Stimulated activated CD8-positive, alpha-beta memory T cell treated with anti-CD3 and anti-CD28 coated beads, Interleukin-2, amount 100 ng/mL, for 48 hours (primary cell): ENCODE measurements at places on chromosomes 12 and 14.

DNA sequence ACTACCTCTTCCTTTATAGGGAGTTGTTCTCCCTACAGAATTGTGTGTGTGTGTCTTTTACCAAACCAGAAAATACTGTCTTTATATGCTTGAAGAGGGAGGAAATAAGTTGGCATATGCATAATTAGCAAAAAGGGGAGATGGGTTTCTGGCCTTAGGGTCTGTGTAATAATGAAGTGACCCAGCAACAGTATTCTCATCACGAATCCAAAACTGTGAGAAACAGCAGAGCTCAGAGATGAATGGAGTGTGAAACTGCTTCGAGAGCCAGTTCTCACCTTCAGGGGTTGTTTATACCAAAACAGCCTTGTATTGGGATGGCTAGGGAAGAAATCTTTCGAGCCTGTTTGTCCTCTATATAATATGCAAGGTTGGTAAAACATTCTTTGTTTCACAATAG, 227.5 kb downstream of the MON2 start:
- DNase-seq: no peak

DNA sequence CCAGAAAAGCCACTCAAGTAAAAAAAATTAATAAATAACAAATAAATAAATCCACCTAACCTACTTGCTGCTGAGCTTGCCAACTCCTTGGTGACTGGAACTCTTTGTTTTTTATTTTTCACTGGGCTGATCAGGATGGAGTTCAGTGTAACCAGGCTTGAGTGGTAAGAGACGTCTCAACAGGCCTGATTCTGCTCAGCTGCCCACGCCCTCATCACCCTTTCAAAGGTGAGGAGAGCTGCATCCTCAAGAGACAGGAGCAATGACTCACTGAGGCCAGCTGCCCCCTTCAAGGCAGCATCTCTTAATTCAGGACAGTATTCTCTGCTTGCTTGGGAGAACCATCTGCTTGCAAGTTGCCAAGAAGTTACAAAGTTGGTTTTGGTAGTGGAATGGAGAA, 111.9 kb upstream of the CPM start:
- DNase-seq: no peak

DNA sequence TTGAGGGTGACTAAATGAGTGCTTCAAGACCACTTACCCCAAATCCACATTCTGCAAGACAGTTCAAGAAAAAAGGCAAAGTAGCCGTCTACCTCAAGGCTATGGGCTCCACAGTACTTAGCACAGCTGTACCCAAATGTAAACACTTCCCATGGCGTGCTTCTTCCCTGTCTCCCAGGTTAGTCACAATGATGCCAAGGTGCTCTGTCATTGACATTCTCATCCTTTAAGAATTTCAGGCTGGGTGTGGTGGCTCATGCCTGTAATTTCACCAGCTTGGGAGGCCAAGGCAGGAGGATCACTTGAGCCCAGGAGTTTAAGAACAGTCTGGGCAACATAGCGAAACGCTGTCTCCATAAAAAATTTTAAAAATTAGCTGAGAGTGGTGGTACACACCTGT, 51.2 kb upstream of the CERS5 start:
- DNase-seq: no peak

DNA sequence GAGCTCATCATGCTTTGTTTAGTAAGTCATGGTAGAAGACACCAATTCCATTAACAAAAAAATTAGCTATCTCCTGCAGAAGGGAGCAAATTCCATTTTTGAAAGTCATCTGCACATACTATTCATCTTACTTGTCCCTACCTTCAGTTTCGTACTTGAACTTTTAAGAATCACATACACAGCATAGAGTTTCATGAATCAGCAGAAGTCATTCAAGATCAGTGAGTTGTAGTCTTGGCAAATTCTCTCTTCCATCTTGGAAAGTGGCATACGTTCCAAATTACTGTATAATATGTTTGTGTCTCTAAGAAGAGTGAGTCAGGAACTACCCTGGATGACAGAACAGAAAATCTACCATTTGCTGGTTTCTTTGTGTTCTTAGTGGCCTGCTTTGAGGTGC, 14.1 kb downstream of the VRK1 start:
- DNase-seq: no peak

GRCh38 chr14:88037325-88037724, 32.4 kb downstream of the GPR65 start:
- no peak for DNase-seq

DNA sequence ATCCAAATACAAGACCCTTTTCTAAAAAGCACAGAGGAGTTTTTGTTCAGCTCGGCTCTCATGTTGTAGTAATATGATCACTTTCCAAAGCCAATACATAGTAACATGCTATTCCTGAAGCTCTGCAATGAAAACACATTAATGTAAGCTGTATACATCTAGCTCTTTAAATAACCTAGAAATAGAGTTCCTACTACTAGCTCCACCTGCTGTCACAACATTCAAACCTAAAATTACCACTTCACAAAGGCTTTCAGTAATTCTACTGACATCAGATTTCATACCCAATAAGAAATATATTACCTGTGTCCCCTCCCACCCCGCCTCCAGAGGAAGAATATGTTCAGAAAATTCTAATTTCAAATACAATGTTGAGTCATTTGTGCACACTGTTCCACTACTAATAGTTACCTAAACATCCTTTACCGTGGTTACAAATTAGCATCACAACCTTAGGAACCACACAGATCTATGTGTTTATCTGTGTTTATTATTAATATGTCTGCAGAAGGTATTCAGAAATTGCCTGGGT, 17.8 kb downstream of the EFCAB11 start:
- no peak for DNase-seq

DNA sequence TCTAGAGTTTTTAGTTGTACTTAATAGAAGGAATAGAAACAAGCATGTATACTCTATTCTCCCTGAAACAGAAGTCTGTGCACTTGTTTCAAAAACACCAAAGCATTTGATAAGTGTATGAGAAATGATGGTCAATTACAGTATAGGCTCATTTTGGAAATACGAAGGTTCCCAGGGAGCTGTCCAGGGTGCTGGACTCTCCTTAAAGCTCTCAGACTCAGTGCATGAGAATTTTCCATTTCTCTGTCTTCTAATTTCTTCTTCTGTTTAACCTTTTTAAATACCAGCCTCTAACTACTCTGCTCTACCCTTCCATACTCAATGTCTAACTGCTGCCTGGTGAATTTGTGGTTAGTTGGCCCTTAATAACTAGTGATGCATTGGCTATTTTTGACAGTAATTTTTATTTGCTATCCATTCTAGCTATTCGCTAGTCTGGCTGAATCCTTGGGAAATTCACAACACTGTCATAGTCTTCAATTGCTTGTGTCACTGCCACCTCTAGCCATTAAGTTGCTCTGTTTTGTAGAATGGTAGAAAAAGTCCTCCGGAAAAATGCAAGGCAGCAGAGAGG, 229.2 kb downstream of the NRXN3 start:
- no peak for DNase-seq

- DNase-seq: no peak
Measured at GRCh38 chr12:80422550-80422949, 21.5 kb upstream of the PTPRQ start.

DNA sequence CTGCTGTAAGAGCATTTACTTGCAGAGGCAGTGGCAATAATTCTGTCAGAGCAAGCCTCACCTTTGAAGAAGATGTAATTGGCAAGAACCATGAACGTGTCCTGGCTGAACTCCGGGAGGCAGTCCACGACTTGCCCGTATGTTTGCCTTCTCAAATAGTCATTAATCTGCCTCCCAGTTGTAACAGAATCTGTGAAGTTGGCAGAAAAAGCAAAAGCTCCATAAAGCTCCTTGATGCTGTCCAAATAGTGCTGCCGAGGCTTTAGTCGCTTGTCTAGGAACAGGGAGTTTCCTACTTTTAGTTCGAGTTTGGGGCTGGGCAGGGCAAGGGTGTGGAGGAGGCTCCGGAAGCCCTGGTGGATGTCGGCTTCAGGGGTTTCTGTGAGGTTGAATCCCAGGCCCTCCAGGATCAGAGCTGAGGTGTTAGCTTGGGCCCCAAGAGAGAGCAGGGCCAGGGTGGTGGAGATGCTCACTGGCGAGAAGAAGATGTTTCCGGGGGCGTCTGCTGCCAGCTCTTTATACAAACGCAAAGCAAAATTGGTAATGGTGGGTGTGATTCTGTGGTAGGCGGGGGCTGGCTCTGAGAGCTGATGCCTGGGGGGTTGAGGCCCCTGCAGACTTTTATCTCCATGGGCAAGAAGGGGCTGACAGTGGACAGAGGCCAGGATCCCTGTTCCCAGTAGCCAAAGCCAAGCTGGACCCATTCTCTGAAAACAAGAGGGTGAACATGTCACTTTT, 4.4 kb downstream of the SERPINA11 start:
- DNase-seq: no peak

DNA sequence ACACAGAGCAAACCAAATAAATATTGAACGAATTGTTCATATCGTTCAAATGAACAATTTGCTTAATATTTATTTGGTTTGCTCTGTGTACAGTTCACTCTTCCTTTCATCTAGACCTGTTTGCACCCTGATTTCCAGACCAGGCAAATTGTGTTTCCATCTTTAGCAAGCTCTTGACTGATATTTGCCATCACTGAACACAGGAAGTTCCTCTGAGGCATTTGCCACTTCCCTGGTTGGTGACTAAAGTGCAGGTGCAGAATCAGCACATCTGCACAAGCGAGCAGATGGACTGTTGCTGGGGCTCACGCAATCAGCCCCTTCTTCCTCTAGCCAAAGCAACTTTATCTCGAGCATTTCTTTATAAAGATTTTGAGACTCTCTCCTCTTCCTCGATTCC, 112.9 kb downstream of the DAAM1 start:
- no peak for DNase-seq

DNA sequence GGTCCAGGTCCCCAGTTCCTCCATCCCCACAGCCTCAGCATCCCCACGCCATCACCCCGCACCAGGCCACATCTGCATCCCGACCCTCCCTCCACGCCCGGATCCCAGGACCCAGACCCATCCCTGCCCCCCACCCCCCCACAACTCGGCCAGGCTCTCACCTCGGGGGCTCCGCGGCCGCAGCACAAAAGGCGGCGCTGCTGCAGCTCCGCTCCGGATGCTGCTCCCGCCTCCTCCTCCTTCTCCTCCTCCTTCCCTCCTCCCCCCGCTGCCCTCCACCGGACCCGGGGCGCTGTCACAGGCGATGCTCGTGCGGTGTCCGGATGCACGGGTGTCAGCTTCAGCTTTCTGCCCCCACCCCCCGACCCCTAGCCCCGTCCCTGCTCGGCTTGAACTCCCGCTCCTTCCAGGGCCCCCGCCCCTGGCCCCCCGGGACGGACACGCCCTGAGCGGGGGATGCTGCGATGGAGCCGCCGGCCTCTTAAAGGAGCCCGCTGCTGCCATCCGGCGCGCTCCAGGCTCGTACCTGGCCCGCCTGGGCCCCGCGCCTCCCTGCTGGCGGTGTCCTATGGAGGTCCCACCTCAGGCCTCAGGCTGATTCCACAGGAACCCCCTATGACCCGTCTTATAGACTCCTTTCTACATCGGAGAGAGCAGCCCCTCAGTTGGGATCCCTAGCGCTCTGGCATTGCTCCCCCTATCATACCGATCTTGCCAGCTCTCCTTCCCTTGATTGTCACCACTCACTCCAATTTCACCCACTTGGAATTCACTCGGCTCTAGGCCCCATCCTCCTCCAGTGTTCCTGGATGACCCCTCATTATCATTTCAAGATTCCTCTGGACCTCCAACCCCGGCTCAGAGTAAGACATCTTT, at the start of gene MAP3K12:
TSS of gene MAP3K12 (minus strand) at position 193 of the 876 bp plus-strand sequence. CDS start 12,067 bp downstream, outside the sequence.
- peak; percentile 51 for DNase-seq

DNA sequence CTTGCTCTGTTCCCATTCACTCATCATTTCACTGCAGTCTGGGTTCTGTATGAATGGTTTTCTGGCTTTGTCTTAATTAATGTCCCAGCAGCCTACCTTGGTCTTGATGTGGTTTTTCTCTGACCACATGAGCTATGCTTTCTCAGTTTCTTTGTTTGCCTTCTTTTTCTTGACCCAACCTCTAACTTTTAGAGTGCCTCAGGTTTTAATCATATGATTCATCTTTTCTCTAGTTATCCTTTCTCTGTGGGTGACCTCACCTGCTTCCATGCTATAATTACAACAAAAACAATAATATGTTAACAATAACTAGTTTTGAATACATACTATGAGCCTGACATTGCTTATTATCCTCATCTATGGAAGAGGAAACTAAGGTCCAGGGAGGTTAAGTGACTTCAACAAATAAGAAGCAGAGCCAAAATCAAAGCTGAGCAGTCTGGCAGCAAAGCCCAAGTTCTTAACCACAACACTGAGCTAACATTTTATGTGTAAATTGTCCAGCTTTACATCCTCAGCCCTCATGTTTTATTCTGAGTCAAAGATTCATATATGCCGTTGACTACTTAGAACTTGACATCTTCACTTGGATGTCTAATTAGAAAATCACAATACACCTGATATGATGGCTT, 4.7 kb upstream of the EPYC start:
- no peak for DNase-seq

GRCh38 chr12:18446061-18446644, 184.8 kb downstream of the PIK3C2G start:
- DNase-seq: no peak

DNA sequence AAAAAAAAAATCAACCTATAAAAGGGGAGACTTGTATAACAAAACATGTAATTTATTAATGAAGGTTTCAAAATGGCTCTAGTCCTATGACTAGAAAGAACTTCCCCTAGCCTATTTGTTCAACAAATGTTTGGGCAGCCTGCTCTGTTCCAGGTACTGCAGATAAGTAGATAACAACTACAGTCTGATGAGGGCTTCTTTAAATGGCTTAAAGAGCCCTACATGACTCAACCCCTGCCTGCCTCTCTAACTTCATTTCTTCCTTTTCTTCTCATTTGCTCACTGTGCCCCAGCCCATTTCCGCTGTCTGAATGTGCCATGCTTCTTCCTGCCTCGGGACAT, 21.5 kb downstream of the ALDH6A1 start:
- DNase-seq: no peak

GRCh38 chr14:30125322-30125979, 197.8 kb upstream of the PRKD1 start:
- DNase-seq: no peak

DNA sequence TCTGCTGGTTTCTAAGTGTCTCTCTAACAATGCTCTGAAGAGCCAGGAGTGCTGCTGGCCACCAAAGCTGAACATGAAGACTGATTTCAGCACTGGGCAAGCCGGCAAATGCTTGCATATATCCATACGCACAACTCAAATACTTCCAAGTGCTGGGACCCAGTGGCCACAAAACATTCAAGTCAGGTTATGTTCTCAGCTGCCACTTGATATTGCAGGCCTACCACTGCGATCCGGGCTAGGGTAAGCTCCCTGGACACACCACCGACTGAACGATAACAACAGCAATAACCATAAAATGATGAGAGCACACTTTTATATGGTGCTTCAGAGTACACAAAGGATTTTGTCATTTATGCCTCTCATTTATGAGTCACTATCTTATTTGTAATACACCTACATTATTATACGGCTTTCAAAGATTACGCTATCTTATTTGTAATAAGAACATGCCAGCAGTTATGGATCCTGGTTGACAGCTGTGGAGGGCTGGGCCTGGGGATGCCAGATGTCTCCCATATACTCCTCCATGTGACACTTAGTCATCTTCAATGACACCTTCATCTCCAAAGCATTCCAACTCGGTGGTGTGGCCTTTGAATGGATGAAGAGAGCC, 35.5 kb downstream of the CRACR2A start:
- DNase-seq: no peak

- DNase-seq: no peak
Measured at GRCh38 chr12:76768576-76768975, 4.7 kb downstream of the ZDHHC17 start.
